ENCODE measurements at places on chromosomes 13 and 19.

DNA sequence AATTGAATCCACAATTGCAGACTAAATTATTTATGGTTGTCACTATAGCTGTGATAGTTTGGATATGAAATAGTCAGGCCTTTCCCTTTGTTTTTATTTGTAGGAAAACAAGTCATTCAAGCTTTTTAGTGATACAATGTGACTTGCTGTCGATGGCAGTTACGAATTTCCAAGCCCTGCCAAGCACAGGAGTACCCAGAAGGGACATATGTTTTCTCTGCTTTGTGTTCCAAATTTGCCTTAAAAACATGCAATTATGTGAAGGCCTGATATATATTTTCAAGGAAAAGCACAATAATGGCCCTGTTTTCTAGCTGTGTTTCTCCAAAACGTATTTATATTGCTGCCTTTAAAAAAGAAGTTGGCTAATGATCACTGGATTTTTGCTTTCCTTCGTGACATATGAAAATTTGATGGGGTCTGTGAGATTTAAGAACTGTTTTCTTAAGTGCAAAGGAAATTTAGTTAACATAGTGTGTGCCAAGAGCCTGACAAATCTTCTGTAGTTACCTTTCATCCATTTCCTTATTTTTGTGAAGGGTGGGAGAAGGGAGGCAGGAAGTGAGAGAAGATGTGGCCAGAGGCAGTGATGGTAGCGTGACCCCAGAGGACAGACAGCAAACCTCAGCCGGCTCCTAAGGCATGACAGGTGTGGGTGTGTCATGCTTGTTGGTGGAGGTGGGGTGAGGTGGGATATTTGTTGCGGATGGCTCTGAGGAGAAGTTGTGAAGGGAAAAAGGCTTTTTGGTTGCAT is 79.6 kb downstream of the TEX26 start:
- no peak for DNase-seq

DNA sequence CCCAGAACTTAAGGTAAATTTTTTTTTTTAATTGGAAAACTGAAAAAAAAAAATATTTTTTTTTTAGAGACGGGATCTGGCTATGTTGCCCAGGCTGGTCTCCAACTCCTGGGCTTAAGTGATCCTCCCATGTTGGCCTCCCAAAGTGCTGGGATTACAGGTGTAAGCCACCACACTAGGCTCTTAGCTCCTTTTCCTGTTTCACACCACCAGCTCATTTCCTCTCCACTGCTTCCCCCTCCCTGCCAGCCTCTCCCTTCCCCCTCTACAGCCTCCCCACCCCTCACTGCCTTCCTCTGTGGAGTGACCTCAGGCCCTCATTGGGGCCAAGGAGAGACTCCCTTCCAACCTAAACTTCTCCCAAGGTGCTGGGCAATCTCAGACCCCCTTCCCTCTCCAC is 4.2 kb upstream of the GIPR start:
- no peak for DNase-seq

GRCh38 chr13:30877335-30877734 is 28.7 kb upstream of the MEDAG start:
- DNase-seq = no peak

GRCh38 chr19:45153339-45154063 is 7.3 kb downstream of the NKPD1 start:
- no peak for DNase-seq

Measured in stimulated activated CD8-positive, alpha-beta memory T cell treated with anti-CD3 and anti-CD28 coated beads, Interleukin-4, amount 100 ng/mL, for 1 hour (primary cell).